Ovary (tissue), 10 donors: ENCODE measurements at places on chromosomes 11 and 22. TPM values are rescaled to one million over a fixed set of nuclear protein-coding genes. Genes with fewer than 3 reads are reported as not detected.

The LGALS1 gene
- total RNA-seq, result 1,819 TPM

GRCh38 chr11:101291279-101291678, 161.7 kb upstream of the PGR start:
- no peaks in the 10 kb centered on the region for H3K36me3 ChIP-seq
- H3K4me1 ChIP-seq, result no peaks in the 10 kb centered on the region
- no peaks in the 10 kb centered on the region for H3K27me3 ChIP-seq
- no peak overlapping the region for H3K27ac ChIP-seq
- H3K4me3 ChIP-seq, result no peak overlapping the region

The CARNS1 gene
- total RNA-seq, result 0.95 TPM

GRCh38 chr22:50179937-50180726, 5.6 kb upstream of the TRABD start:
- no peaks in the 10 kb centered on the region for H3K27me3 ChIP-seq
- H3K4me1 ChIP-seq, result peaks cover 6% of the 10 kb centered on the region
- no peak for DNase-seq

DNA sequence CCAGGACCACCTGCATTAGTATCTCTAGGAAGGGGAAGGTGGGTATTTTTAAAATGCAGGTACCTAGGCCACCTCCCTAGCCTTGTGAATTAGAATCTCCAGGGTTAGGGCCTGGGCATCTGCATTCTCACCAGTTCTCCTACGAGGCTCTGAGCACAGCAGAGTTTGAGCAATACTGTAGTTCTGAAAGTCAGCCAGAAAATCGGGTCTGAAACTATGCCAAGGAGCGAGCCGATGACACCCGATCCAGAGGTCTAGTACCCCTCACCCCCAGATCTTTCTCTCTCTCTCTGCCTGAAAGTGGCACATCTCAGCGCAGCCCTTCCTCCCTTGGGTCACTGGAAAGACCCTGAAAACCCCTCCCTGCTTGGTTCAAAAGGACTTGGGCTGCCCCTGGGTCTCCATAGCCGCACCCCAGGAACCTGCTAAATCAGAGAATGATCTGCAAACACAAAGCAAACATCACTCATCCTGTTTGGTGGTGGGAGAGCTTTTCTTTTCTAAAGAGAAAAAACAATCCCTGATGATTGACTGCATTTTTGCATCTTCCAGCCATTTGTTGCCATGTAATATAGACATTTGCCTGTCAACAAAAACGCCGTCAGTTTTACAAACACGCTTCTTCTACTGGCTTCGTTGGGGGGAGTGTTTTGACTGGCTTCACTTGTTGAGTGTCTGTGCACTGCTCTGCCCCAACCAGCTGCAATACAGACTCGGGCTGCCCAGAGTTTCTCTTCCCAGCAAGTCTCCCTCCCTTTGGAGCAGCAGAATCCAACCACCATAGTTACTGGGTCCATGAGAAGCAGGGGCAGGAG, 229.9 kb downstream of the MN1 start:
- no peaks in the 10 kb centered on the region for H3K36me3 ChIP-seq
- H3K4me3 ChIP-seq, result no peak overlapping the region
- no peaks in the 10 kb centered on the region for H3K27me3 ChIP-seq

GRCh38 chr22:46159212-46159611, 8.9 kb downstream of the PPARA start:
- no peaks in the 10 kb centered on the region for H3K36me3 ChIP-seq
- peaks cover 6% of the 10 kb centered on the region for H3K4me1 ChIP-seq
- no peak overlapping the region for H3K27ac ChIP-seq
- H3K27me3 ChIP-seq, result no peaks in the 10 kb centered on the region
- no peak for DNase-seq

The BBOX1 gene
- total RNA-seq, result 0.92 TPM
